ENCODE measurements at places on chromosomes 7 and 10.

DNA sequence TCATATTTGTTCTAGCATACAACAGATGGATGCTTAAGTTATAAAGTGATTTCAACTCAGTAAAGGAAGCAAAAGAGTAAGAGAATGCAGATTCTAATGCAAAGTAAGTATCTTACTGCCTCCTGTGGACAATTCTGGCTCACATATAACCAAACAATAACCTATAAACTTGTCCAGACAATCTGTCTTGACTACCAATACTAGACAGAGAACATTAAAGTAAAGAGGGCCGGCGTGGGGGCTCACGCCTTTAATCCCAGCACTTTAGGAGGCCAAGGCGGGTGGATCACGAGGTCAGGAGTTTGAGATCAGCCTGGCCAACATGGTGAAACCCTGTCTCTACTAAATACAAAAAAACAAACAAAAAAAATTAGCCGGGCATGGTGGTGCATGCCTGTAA, 329.3 kb downstream of the CACNA2D1 start:
- no peak for DNase-seq

DNA sequence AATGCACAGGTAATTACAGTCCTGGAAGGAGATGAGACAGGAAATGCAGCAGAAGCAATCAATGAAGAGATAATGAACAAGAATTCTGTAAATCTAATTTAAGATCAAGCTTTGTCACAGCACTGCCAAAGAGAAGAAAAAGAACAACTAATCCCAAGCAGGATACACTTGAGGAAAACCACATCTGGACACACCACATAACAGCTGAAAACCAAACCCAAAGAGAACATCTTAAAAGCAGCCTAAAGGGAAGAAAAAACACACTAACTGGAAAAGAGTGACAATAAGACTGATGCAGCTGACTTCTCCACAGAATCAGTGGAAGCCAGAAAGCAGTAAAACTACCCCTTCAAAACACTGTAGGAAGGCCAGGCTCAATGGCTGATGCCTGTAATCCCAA, 10.2 kb downstream of the CYTH3 start:
- DNase-seq = no peak

GRCh38 chr10:34206078-34206934, 608.8 kb downstream of the PARD3 start:
- no peak for DNase-seq

- no peak for DNase-seq
Observed at GRCh38 chr10:79440281-79440680, 5.1 kb downstream of the ZCCHC24 start.

- no peak for DNase-seq
Observed at GRCh38 chr10:42876476-42876875, 93.9 kb downstream of the BMS1 start.

GRCh38 chr10:133126431-133127290, 33.4 kb upstream of the KNDC1 start:
- DNase-seq = no peak

GRCh38 chr7:50477640-50478039, 27.5 kb upstream of the FIGNL1 start:
- no peak for DNase-seq

DNA sequence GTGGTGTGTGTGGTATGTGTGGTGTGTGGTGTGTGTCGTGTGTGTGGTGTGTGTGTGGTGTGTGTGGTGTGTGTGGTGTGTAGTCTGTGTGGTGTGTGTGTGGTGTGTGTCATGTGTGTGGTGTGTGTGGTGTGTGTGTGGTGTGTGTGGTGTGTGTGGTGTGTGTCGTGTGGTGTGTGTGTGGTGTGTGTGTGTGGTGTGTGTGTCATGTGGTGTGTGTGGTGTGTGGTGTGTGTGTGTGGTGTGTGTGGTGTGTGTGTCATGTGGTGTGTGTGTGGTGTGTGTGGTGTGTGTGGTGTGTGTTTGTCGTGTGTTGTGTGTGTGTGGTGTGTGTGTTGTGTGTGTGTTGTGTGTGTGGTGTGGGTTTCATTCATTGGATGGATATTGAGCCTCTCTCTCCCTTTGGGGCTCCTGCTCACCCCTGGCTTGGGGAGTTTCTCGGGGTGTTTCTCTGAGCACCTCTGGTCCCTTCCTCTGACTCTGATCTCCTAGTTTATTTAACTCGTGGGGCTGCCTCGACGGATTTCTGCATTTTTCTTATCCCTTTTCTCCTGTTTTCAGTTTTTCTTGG, 145.8 kb downstream of the DNAJB6 start:
- DNase-seq = no peak

- DNase-seq = no peak
Observed at GRCh38 chr10:91797048-91797690, 1.1 kb upstream of the TNKS2 start.

All from left kidney (tissue), 8 donors.